ENCODE measurements at places on chromosomes 11 and 22. TPM values are rescaled to one million over a fixed set of nuclear protein-coding genes. Genes with fewer than 3 reads are reported as not detected.
A peak's percentile ranks its signal among the peaks of the same experiment; 100 is the strongest.

Gene MMP8
- polyA plus RNA-seq, result not detected

GRCh38 chr11:90496722-90497121, 273.9 kb upstream of the CHORDC1 start:
- no peaks in the 10 kb centered on the region for H3K4me1 ChIP-seq
- no peak overlapping the region for H3K4me3 ChIP-seq
- no peak for DNase-seq
- no peaks in the 10 kb centered on the region for H3K27me3 ChIP-seq
- H3K36me3 ChIP-seq, result no peaks in the 10 kb centered on the region

DNA sequence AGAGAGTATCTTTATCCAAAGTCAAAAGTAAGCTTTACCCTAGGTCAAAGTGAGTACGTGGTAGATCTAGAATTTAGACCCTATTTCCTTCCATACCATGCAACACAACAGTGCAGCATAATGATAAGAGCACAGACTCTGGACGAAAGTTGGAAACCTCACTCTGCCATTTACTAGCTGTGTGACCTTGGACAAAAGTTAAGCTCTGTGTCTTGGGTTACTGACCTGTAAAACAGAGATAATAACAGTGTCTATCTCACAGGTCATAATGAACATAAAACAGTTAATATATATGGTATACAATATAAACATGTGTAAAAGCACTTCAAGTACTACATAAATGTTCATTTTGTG, 13.6 kb upstream of the CHRNA10 start:
- H3K4me3 ChIP-seq, result no peak overlapping the region
- no peaks in the 10 kb centered on the region for H3K4me1 ChIP-seq
- no peak overlapping the region for H3K27ac ChIP-seq

DNA sequence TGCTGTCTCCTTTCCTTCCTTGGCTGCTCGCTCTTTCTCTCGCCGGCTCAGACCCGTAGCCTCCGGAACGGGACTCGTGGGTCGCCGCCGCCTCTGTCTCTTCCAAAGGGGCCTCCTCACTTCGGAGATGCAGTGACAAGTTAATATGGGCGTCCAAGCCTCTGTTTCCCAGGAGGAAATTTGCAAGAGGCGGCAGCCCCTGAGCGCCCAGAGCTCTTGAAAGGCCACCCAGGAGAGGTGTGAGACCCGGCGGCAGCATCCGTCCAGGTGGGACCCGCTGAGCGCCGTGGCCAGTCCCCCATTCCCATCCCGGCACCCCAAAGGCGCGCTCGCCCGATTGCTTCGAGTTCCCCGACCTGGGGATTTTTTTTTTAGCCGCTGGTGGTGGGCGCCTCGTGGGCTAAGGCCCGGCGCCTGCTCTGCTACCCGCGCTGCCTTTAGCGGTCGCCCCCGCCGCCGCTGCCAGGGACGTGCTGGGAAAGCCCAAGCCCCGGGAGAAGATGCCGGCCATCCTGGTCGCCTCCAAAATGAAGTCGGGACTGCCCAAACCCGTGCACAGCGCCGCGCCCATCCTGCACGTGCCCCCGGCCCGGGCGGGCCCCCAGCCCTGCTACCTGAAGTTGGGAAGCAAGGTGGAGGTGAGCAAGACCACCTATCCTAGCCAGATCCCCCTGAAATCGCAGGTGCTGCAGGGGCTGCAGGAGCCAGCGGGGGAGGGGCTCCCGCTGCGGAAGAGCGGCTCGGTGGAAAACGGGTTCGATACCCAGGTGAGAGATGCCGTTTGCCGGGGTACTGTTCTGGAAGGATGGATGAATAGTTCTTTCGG, 772 bp downstream of the NAV2 start:
- peaks cover 4% of the 10 kb centered on the region for H3K4me1 ChIP-seq
- H3K27ac ChIP-seq, result peak overlapping the region; percentile 73
- no peaks in the 10 kb centered on the region for H3K27me3 ChIP-seq
- peak; percentile 79 for DNase-seq

- H3K27me3 ChIP-seq, result no peaks in the 10 kb centered on the region
- H3K27ac ChIP-seq, result peak overlapping the region; percentile 38
- peaks cover 11% of the 10 kb centered on the region for H3K4me1 ChIP-seq
- no peak overlapping the region for H3K4me3 ChIP-seq
- no peaks in the 10 kb centered on the region for H3K36me3 ChIP-seq
Measured at GRCh38 chr11:19602891-19603290, 109.7 kb upstream of the NAV2 start.

- no peak overlapping the region for H3K4me3 ChIP-seq
- DNase-seq, result no peak
- H3K36me3 ChIP-seq, result no peaks in the 10 kb centered on the region
- no peaks in the 10 kb centered on the region for H3K4me1 ChIP-seq
Measured at GRCh38 chr11:12526789-12527188, 147.4 kb upstream of the TEAD1 start.

Data from aorta (tissue), 5 donors.